ENCODE measurements at places on chromosomes 6 and 20.

DNA sequence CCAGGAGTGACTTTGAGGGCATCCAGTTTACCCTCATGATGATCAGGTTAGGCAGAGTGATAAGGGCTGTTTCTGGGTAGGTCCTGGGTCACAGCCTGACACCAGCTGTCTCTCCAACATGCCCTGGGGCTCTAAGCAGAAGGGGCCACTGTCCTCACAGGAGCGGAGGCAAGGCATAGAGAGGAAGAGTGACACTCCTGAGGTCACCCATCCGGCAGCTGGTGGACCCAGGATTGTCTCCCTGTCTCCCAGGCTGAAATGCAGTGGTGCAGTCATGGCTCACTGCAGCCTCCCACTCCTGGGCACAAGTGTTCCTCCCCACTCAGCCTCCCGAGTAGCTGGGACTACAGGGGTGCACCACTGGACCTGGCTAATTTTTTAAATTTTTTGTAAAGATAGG, 12.0 kb downstream of the DLGAP4 start:
- no peak for DNase-seq

DNA sequence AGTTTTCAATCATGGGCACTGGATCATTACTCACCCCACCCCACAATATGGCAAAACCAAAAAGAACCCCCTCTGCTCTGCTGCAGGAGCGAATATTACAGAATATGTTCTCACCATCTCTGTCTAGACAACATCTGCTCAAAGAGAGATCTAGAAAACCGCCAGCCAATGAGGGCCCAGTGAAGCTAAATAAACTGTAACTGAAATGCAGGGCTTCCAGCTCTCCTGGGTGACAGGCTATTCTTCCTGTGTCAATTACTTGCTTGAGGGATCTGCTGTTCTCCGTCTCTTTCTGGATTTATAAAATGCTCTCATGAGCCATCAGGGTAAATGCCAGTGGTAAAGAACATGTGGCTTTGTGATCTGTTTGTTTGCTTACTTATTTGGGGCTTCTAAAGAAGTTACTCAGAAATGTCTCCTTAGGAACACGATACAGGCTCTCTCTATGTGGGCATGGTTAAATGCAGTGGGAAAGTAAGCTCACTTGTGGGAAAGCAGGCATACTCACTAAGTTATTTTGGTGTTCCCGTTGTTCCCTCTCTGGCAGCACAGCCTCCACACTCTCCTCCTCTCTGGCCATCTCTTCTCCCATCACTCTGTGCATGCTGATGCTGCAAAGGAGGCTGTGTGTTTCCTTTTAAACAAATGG, 44.8 kb downstream of the TTI1 start:
- DNase-seq, result no peak

- DNase-seq, result no peak
These were observed 149.9 kb downstream of the MYB start for GRCh38 chr6:135331002-135331401.

DNA sequence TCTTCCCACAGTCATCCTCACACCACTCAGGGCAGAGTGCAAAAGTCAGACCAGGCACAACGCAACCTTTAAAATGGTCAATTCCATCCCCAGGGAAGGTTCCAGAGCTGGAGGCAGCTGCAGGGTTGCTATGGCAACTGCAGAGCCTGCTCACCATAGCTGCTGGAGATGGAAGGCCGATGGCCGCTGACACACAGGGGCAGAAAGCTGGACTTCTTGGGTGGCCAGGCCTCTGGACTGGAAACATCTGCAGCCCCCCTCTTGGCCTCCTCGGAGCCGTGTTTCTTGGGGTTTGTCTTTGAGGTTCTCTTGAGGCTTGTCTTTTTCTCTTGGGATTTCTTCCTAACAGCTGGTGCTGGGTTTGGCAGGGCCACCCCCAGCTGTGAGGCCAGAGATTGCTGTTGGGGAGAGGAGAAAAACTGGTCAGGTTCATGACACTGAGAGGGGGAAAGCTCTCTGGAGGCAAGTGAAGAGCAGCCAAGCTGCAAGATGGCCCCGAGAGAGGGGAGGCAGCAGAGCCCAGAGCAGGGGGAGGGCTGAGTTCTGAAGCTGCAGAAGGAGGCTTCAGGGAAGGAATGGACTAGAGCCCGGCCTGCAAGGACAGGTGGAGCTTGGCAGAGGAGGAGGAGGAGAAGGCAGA, 10.2 kb downstream of the BNIP5 start:
- no peak for DNase-seq

GRCh38 chr6:170370416-170370815, 63.9 kb downstream of the FAM120B start:
- DNase-seq, result no peak

- DNase-seq, result no peak
These were observed 382.5 kb downstream of the EPHA7 start for GRCh38 chr6:93036835-93037234.

DNA sequence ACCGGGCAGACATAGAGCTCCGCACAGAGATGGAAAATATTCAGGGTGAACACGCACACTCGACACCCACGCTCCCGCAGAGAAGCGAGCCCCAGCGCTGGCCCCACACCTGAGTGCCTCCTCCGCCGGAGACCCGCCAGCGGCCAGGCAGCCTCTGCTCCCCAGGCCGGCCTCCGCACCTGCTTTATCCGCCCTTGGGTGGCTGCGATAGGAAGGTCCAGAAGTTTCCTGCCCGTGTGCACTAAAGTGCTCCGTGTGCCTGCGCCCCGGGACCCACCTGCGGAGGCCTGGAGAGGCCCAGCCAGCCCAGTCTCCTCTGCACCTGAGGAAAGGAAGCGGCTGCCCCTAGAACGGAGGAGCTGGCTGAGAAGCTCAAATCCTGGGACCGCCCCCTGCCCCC, 10.8 kb upstream of the FOXC1 start:
- DNase-seq, result no peak

DNA sequence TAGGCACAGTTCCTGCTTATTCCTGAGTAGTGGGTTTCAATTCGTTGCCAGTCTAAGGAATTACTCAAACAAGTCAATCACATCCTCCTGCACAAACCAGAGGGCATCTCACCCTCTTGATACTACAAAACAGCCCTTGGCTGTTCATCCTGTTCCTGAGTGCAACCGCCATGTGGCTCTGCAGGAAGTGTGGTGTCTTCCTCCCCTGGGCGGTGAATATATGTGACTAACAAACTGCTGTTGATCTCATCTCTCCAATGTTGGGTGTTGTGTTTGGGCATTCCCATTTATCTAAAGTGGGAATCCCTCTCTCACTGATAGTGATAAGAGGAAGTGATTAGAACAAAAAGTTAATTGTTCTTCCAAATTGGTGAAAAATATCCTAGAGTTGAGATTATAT, 163.0 kb downstream of the TBX18 start:
- no peak for DNase-seq

DNA sequence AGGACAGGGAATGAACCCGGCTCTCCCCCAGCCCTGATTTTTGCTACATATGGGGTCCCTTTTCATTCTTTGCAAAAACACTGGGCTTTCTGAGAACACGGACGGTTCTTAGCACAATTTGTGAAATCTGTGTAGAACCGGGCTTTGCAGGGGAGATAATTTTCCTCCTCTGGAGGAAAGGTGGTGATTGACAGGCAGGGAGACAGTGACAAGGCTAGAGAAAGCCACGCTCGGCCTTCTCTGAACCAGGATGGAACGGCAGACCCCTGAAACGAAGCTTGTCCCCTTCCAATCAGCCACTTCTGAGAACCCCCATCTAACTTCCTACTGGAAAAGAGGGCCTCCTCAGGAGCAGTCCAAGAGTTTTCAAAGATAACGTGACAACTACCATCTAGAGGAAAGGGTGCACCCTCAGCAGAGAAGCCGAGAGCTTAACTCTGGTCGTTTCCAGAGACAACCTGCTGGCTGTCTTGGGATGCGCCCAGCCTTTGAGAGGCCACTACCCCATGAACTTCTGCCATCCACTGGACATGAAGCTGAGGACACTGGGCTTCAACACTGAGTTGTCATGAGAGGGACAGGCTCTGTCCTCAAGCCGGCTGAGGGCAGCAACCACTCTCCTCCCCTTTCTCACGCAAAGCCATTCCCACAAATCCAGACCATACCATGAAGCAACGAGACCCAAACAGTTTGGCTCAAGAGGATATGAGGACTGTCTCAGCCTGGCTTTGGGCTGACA, 28.8 kb upstream of the ZBP1 start:
- no peak for DNase-seq

- peak; percentile 52 for DNase-seq
These were observed 18.9 kb downstream of the MKKS start for GRCh38 chr20:10415013-10415650.

DNA sequence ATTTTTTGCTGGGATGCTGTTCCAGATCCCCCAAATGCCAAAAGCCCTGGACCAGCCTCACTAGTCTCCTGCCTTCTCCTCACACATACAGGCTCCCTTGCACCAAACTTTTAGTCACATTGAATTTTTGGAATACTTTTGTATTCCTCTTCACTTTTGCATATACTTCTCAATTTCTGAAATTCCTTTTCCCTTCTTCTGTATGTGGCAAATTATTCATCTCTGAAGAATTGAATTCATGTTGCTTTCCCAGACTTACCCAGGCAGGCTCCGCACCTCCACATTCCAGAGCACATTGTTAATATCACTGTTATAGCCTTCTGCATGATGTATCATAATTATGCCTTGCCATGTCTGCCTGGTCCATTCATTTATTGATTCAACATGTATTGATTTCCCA, 255.3 kb upstream of the POU3F2 start:
- DNase-seq, result no peak

GRCh38 chr6:795046-795685, 102.2 kb upstream of the EXOC2 start:
- DNase-seq, result no peak

DNA sequence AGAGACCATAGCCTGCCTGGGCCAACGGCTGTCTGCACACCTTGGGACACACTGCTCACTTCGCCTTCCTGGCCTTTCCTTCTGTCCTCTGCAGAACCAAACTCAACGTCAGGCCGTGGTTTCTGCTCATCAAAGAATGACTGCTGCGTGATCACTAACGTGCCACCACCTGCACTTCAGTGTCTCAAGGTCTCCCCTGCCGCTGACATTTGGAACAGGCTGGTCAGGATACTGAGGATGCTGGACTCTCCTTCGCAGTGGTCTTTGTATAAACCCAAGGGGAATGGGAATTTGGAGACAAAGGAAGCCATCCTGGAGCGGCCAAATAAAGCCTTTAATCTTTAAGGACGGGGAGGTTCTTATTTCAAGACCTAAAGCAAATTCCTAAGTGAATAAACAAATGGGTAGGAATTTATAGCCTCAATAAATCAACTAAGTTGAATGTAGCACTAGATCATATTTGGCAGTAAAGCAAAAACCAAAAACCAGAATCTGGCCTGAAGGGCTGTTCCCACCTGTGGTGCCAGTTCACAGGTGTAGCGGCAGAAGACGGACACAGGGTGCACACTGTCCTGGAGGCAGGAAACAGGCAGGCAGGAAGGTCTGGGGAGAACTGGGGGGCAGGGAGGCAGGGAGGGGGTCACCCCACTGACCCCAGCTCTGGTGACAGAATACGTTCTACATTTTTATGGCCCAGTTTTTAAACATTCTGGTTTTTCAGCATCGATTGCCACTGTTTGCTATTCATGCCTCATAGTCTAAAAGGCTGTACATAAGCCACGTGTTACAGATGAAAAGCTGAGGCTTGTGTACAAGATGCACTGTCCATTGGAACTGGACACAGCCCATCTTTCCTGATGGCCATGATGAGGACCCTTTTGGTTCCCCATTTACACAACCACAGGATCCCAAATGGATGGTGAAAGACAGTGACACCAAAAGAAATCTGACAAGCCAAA, 36.6 kb downstream of the ABHD12 start:
- DNase-seq, result no peak

- DNase-seq, result no peak
These were observed 12.3 kb upstream of the MYB start for GRCh38 chr6:135168766-135169165.

- no peak for DNase-seq
These were observed 139.5 kb downstream of the PTPRK start for GRCh38 chr6:128380891-128381290.

GRCh38 chr20:9447182-9447581, 67.2 kb upstream of the LAMP5 start:
- no peak for DNase-seq

GRCh38 chr6:38284802-38285394, 354.8 kb downstream of the BTBD9 start:
- DNase-seq, result no peak

- no peak for DNase-seq
These were observed 157.9 kb downstream of the RFX6 start for GRCh38 chr6:117034971-117035370.

- peak; percentile 40 for DNase-seq
These were observed 365.8 kb upstream of the HSF2 start for GRCh38 chr6:122033564-122034181.

- no peak for DNase-seq
These were observed 108.3 kb upstream of the PHACTR1 start for GRCh38 chr6:12608016-12608860.

DNA sequence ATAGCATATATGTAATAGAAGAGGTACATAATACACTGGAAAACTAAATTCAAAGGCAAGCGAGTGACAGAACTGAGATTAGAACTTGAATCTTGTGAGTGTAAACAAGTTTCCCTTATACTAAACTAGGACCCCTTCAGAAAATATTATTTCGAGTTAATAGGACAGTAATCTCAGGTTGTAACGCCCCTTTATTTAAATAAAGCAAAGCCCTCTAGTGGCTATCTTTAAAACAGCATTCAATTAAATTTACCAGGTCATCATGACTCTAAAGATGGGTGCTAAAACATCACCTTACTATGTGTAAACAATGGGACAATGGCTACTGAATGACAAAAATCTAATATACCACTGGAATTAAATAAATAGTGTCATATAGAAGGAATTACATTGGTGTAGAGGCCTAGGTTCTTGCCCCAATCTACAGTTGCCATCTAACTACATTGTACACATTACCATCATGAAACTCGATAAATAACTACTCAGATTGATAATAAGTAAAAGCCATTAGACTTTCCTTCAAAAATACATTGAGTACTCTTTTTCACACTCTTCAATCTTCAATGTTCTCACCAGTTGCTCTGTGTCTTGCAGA, 255.4 kb upstream of the IRAK1BP1 start:
- DNase-seq, result no peak

Measured in NT2/D1 (cell line).